ENCODE measurements at places on chromosomes 5 and 9. TPM values are rescaled to one million over a fixed set of nuclear protein-coding genes. Genes with fewer than 3 reads are reported as not detected.

Gene MATR3
- 810 TPM for total RNA-seq

Gene FRRS1L
- total RNA-seq: 66.9 TPM

Gene HAND1
- not detected for total RNA-seq

Gene SPDL1
- 20.8 TPM for total RNA-seq

Gene PLAC8L1
- 0.82 TPM for total RNA-seq

Gene IFNA21
- total RNA-seq: not detected

All from frontal cortex (tissue), 4 donors.